HAP-1 (cell line): ENCODE measurements at places on chromosomes 4 and X.

DNA sequence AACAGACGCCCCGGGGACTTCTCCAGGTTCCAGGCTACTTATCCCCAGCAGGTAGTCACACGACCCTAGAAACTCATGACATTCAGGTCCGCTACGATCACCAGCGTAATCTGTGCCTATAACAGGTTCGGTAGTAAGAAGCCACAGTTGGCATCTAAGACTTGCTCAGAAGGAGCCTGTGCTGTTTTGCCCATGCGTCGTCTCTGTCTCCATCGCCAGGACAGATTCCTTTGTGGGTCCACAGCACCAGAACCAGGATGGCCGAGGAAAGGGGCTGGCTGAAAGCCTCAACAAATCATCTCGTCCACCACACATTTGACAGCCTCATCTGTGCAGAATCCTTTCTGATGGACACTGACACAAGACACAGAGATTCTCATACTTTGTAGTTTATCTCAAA, 319.5 kb upstream of the AGA start:
- DNase-seq, result no peak

DNA sequence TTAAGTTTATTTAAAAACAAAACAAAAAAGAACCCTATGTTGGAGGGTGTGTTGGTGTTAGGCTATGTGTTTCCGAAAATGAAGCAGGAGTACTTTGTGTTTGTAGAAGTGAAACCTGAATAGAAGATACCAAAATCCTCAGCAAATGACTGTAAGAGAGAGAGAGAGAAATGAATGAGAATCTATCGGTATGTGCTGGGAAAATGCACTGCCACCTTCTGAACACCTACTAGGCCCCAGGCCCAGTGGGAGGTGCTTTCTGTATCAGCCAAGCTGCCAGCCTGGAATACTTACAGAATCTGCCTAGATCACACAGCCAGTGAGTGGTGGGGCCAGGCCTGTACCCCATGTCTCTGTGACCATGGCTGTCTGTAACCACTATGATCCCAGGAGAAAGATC, 14.9 kb upstream of the PIM2 start:
- no peak for DNase-seq

- no peak for DNase-seq
Observed at GRCh38 chrX:21883258-21883657, 27.5 kb downstream of the YY2 start.

DNA sequence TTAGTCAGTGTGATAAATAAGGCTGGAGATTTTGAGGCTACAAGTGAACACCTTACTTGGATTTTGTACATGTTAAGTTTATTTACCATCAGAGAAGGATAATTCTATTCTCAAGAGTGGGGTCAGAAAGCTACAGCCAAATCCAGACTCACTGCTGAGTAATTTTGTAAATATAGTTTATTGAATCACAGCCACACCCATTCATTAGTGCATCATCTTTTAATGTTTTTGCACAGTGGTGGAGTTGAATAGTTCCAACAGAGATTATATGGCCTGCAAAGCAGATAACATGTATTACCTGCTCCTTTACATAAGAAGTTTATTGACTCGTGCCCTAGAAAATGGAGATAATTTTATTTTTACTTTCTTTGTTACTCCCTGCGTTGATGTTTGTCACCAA, 60.4 kb downstream of the PCDH18 start:
- DNase-seq, result no peak

GRCh38 chrX:140099221-140099620, 133.9 kb upstream of the CXorf66 start:
- no peak for DNase-seq

DNA sequence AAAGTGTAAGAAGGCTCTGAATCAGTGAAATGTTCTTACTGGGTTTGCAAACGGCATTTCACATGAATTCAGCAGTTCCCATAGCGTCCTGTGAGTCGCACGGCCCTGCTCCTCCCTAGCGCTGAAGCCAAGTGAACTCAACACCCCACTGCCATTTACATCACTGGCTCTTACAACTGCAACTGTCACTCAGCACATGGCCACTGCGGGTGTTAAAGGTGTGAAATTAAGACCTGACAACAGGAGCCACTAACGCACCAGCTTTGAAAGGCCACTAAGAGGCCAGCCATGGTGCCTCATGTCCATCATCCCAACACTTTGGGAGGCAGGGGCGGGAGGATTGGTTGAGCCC, 31.7 kb downstream of the RNF212 start:
- DNase-seq, result no peak
